ENCODE measurements at places on chromosomes 12 and 14.

- no peaks in the 10 kb centered on the region for H3K27me3 ChIP-seq
- no peaks in the 10 kb centered on the region for H3K4me1 ChIP-seq
- no peak for DNase-seq
- no peaks in the 10 kb centered on the region for H3K36me3 ChIP-seq
- no peak overlapping the region for H3K4me3 ChIP-seq
Measured at GRCh38 chr12:7113389-7113871, 4.4 kb upstream of the C1RL start.

- no peak overlapping the region for H3K27ac ChIP-seq
- H3K27me3 ChIP-seq, result no peaks in the 10 kb centered on the region
- H3K4me1 ChIP-seq, result no peaks in the 10 kb centered on the region
- DNase-seq, result no peak
Measured at GRCh38 chr12:46818642-46819041, 7.2 kb downstream of the SLC38A4 start.

DNA sequence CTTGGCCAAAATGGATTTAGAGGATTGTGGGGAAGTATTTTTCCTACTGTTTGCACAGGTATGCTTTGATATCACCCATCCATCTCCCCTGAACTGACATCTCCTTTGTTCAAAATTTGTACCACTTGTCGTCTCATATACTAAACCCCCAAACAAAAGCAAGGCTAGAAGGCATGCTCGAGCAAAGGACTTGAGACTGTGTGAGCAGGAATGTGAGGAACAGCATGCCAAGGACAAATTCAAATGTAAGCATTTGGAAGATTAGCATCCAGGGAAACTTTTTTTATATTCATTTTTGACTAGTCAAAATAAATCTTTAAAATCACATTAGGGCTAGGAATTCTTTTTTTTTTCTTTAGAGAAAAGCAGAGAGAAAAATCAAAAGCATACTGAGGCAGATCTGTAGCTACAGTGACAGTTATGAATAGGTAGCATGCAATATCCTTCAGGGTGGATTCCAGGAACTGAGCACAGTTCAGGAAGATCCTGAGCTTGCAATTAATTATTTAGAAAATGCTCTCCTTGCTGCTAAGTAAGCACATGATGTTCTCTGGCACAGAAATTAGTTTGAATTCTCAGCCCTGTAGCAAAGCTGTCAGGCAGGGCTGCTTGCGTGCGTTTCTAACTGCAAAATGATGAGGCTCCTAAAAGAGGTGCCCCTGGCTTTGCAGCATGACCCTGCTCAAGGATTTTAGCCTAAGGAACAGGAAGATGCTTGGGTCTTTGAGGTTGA is 327.7 kb downstream of the LRIG3 start:
- H3K4me1 ChIP-seq, result peaks cover 4% of the 10 kb centered on the region
- DNase-seq, result no peak
- H3K27ac ChIP-seq, result no peak overlapping the region
- H3K36me3 ChIP-seq, result no peaks in the 10 kb centered on the region
- no peak overlapping the region for H3K4me3 ChIP-seq

DNA sequence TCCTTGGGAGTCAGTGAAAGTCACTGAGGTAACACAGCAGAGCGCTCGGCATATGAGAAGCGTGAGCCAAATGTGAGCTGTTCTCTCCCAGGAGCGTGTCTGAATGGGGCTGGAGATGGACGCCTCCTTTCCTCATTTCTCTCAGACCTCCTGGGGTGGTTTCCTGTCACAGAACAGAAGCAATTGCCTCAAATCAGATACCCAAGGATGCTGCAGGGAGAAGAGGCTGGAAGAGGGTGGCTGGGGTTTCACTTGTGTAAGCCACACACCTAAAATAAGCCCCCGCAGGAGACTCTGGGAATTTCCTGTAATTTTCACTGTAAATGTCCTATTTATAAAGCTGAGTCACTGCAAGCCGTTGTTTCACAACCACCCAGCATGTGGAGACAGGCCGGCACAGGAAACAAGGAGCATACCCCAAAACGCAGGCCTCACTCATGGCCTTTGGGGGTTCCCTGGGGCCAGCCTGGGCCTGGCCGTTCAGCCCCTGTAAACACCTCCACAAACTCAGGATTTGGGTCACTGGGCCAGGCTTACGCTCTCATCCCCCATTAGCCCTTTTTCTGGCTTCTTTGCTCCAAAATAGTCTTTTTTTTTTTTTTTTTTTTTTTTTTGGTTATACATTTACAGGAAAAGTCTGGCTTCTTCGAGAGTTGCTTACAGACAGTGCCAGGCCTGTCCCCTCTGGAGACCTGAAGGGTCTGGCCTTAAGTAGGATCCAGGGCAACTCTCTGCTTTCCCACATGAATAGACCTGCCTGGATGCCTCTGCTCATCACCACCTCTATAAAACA is 55.3 kb downstream of the VCPKMT start:
- no peaks in the 10 kb centered on the region for H3K36me3 ChIP-seq
- H3K4me3 ChIP-seq, result no peak overlapping the region
- H3K27ac ChIP-seq, result no peak overlapping the region
- no peak for DNase-seq
- H3K4me1 ChIP-seq, result peaks cover 11% of the 10 kb centered on the region

- no peaks in the 10 kb centered on the region for H3K4me1 ChIP-seq
- no peak overlapping the region for H3K27ac ChIP-seq
- no peak for DNase-seq
- H3K4me3 ChIP-seq, result no peak overlapping the region
- H3K27me3 ChIP-seq, result no peaks in the 10 kb centered on the region
Measured at GRCh38 chr14:29608861-29609260, 318.8 kb downstream of the PRKD1 start.

Measured in neuronal stem cell (in vitro differentiated cells).